AG10803 (cell line): ENCODE measurements at places on chromosomes 12 and 14.

- no peak for DNase-seq
These were observed 207.1 kb downstream of the ANO4 start for GRCh38 chr12:101001669-101002068.

- DNase-seq, result peak; percentile 22
These were observed 891 bp downstream of the PLEKHA5 start for GRCh38 chr12:19130224-19131024.

GRCh38 chr14:61652526-61653262, 42.6 kb upstream of the HIF1A start:
- peak; percentile 46 for DNase-seq

DNA sequence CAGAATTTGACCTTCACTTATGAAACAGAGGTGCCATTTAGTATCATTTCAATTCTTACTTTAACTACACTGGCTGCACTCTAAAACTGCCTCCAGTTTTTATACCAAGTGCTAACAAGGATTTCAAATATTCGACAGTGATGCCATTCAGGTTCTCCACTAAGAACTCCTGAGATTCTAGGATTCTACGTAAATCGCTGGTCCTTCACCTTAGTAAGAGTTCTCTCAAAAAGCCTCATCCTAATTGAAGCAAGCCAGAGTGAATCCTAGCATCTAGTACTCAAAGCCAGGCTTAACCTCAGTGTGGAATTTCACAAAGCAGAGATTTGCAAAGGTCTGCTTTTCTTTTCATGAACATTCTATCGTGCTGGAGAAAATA, 3.5 kb downstream of the SLC38A2 start:
- DNase-seq, result no peak

DNA sequence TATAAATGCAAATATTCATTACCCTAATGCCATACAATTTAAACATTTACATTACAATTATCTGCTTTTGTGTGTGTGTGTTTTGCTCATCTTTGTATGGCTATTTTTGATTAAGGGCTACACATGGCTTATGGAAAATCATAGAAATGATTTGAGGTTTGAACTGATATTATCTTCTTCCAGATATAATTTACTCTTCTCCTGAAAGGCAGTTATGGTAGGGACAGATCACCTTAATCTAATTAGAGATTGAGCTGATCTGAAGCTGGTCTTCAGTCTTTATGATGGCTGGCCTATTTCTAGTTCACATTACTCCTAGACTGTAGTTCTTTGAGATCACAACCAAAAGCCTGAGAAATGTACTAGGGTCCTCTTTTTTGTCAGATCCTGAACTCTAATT, 15.6 kb downstream of the ABHD12B start:
- DNase-seq, result no peak

GRCh38 chr12:112148031-112148513, 22.7 kb downstream of the TRAFD1 start:
- peak; percentile 69 for DNase-seq

DNA sequence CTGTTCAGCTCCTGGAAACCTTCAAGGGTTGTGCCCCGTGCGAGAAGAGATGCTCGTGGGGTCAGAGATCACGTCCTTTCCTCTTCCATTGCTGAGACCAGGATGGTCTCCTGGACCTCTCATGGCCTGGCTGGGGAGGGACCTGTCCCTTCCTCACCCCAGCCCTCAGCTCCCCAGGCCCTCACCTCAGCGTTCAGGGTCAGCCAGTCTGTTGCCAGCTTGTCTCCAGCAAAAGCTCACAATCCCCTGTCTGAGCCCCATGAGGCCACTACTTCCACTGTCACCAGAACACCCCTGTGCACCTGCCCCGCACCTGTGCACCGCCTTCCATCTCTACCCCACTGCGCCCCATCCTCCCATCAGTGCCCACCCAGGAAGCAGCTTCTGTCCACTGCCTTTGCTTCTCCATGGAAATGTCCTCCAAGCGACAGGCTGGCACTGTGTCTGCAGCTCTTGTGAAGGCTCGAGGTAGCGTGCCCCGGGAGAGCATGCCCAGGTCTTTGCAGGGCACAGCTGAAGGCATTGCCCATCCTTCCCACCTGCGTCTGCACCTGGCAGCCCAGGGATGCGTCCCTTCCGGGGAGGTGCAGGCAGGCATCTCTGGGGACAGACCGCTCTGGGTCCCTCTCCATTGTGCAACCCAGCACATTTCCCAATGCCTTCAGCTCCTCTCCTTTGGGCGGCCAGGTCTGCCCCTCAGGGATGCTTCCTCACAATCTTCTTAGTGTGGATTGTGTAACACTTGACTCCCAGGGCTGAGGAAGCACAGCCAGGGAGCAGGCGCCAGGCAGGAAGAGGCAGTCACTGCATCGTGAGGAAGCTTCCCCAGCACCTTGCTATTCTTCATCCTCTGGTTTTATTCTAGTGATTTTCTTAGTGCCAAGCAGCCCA, 179.6 kb downstream of the ADGRD1 start:
- DNase-seq, result peak; percentile 16

- DNase-seq, result no peak
These were observed 56.9 kb downstream of the CHST11 start for GRCh38 chr12:104513681-104514080.

DNA sequence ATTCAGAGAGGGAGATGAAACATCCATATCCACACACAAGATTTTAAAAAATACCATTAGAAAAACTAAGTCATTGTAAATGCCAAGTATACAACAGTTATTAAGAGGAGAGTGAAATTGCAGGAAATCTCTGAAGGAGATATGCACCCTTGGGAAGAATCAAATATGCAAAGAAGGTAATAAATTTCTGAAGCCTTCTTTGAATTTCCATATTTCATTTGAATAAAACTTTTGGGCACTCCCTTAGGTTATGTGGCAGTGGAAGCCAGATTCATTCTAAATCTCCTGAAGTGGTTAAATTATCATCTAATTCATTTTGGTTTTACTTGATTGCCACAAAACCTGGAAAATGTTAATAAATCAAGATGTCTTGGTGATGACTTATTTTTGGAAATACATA, 138.9 kb upstream of the CLEC14A start:
- no peak for DNase-seq

DNA sequence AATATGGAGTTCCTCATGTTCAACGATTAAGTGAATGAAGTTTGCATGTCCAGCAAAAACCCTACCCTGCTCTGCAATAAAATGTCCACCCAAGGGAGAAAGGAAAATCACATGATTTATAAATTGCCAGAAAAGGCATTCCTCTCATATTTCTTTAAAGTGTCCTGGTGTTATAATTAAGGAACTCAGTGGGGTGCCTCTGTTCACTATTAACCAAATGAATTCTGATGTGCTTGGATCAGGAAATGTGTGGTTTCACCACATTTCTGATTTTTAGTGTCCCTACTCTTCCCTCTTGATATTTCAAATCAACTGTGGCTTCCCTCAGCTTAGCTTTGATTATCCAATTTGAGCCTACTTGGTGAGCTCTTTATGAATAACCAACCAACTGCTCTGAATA, 208.1 kb downstream of the PHLDA1 start:
- DNase-seq, result peak; percentile 54

DNA sequence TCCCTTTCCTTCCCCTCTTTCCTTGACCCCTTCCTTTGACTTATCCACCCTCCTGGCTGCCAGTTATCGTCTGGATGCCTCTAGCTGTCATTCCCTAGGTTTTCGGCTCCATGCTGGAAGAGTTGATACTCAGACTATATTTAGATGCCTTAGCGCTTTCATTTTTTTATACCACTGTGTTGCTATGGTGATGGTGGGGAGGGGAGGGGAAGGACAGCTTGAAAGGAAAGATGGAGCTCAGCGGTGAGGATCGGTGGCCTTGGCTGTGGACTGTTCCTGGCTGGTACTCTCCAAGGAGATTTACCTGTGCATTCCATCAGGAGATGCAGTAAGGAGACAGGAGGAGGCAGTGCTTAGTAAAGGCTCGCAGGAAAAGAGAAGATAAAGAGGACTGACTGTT, 108.7 kb downstream of the SLC8A3 start:
- no peak for DNase-seq

DNA sequence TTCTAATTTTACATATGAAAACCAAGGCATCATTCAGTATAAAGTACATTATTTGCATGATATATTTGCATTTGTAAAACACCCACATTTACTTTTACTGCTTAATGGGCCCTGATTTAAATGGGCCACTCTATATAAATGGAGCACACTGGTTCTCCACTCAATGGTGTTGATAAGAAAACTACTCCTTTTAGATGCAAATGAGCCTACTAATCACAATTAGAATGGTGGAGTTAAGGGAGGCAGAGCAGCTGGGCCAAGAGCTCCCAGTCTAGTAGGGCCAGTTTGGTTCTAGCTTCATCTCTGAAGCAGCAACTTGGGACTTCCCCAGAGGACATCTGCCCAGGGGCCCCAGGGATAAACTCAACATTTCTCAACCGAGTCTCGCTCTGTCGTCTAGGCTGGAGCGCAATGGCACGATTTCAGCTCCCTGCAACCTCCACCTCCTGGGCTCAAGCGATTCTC, 120.7 kb downstream of the FOXN3 start:
- DNase-seq, result no peak

- no peak for DNase-seq
These were observed 36.7 kb upstream of the EGLN3 start for GRCh38 chr14:33987565-33988080.

GRCh38 chr12:91852634-91853033, 293.0 kb downstream of the BTG1 start:
- peak; percentile 27 for DNase-seq

DNA sequence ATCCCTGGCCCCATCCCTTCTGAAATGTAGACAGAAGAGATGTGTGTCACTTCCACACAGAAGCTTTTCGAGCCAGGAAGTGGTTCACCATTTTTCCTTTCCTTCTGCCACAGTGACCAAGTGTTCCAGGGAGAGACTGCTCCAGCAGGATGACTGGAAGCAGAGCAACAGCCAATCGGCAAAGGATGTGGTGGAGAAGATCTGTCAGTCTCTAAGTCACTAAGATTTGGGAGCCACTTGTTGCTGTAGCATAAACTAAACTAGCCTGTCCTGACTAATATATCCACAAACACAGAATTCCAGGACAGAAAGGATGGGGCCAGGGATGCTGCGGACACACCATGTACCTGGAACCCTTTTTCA, 42.9 kb downstream of the DUSP6 start:
- DNase-seq, result no peak

DNA sequence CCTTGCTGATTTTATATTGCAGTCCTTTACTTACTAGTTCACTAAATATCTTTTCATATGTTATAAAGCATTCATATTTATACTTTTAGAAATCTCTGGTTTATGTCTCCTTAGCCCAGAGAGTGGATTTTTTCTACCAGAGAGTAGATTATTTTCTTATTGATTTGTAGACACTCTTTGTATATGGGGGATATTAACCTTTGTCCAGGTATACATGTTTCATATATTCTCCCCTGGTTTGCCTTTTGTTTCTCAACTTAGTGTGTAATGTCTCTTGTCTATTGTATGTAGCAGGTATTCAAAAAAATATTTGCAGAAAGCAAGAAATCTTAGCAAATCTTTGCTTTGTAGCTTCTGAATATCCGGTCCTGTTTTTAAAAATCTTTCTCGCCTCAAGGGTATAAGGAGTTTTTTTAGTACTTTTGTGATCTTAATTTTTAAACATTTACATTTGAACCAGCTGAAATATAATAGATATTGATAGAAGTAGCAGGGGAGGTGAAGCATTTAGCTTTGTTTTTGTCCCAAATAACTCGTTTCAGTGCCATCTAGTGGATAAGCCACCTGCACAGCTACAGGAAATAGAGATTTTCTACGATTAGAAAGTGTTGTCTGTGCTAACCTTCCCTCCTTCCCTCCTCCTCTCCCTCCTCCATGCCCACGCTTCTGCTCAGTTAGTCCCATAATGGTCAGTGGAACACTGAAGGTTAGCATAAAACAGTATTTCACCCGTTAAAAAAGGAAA, 97.0 kb downstream of the PHETA1 start:
- DNase-seq, result no peak

DNA sequence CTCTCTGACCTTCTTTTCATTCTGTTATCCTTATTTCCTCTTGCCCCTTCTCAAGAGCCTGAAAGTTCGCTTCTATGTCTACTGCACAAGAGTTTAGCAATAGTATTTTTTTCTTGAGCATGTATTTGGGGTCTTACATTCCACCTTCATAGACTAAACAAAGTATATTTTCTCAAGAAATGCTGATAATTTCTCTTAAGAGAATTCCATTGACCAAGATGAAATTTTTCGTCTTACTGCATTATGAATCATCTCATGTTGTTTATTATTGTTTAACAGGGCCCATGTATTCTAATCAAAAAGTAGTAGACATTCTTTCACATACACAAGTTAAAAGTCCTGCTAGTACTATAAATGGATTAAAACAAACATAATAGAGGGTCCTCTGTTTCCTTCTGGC, 219.3 kb downstream of the C12orf50 start:
- DNase-seq, result no peak

DNA sequence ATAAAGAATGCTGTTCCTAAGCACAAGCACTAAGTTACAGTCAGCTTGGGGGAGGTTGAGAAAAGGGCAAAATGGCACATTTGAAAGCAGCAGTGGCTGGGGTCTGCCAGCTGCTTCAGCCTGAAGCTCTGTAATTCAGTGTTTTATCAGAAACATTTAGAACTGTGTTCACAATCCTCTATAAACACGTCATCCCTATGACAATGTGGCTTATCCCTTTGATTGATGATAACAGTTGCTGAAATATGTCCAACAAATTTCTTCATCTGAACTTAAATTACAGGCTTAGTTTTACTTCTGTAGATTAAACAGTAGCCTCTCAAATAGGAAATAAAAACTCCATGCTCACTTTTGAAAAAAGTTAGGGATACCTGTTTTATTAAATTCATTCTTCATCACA, 108.8 kb downstream of the VEZT start:
- peak; percentile 56 for DNase-seq

GRCh38 chr14:63039866-63040265, 5.4 kb downstream of the KCNH5 start:
- peak; percentile 1 for DNase-seq

GRCh38 chr12:12796171-12796570, 10.7 kb downstream of the APOLD1 start:
- DNase-seq, result no peak

DNA sequence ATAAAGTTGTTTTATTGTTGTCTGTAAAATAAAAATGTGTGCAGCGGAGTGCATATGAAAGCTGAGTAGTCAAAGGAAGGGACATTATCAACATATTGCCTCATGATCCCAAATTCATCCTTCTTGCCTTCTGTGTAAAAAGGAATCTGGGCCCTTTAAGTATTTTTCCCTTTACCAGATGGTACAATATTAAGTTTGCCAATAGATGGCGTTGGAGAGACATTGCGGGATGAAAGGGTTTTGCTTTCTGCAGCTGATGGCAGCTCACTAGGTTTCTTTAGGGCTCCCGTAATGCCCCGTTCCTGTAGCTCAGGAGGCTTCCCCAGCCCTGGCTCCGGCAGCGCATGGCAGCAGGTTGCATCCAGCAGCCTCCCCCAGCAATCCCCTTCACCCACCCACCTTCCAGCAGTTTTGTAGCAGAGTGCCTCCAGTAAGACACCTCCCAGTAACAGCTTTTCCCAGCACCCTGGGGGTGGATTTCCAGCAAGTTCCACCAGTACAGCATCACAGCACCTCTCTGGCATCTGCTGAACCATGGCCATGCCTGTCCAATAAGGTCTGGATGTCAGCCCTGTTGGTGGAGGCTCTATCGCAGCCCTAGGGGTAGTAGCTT, 354.4 kb downstream of the MED13L start:
- DNase-seq, result no peak

GRCh38 chr14:33589334-33589733, 361.5 kb downstream of the EGLN3 start:
- DNase-seq, result peak; percentile 91
